ENCODE measurements at places on chromosomes 16 and 17.

DNA sequence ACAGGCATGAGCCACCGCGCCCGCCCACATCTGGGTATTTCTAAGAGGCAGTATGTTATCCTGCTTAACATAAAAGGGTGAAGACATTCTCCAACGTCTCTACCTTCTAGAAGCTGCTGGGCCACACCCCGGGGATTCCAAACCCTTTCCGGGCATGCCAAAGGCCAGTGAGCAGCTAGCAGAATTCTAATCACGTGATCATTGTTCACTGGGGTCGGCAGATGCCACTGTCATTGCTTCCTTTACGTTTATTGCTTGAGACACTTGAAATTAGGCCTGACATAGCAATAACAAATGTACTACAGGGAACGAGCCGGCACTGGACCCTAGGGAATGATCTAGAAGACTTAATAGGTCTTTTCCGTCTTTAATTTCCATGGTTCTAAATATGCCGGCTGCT is 141.2 kb upstream of the ZFHX3 start:
- DNase-seq: no peak

DNA sequence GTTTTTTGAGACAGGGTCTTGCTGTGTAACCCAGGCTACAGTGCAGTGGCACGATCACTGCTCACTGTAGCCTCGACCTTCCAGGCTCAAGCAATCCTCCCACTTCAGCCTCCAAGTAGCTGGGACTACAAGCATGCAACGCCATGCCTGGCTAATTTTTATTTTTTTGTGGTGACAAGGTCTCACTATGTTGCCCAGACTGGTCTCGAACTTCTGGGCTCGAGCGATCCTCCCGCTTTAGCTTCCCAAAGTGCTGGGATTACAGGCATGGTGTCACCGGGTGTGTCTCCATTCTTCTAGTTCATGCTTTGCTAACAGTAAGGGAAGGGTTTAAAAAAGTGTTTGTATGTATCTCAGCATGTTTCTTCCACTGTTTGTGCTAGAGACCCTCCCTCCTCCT is 101.8 kb downstream of the HIC1 start:
- no peak for DNase-seq

- no peak for DNase-seq
These were observed 64.7 kb downstream of the MRC2 start for GRCh38 chr17:62692159-62692651.

DNA sequence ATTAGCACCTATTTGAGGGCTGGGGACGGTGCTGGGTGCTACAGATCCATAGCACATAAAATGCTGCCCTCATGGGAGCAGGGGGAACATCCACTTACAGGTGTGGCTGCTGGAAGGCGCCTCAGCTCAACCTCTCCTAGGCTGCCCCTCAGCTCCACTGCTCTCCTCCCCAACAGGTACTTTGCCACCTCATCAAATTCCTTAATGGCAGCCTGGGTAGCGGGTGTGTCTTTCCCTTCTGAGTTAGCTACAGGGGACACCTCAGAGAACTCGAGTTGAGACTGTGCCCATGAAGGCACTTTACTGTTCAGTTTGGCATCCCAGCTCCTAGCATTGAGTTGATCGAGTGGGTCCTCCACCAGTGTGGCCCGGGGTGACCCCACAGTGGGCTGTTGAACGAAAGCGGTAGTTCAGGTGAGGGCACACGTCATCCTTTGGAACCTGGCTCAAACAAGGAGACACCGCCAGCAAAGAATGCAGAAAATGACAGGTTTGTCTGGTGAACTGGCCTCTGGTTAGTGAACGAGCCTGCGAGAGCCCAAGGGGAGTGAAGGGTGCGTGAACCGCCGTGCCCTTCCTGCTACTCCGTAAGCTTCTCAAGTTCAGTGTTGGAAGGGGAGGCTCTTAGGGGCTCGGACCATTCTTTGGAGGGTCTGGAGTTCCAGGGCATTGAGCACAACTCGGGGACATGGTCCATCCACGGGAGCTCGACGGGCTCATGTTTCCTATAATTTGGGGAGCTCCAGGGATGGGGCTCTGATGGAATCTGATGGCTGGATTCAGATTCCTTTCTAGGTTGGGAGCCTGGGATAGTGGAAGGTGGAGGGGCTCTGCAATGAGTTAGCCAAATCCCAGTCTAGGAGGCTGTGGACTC is 3.5 kb upstream of the CMIP start:
- DNase-seq: peak; percentile 52

GRCh38 chr16:25187491-25187795 is 29.3 kb upstream of the AQP8 start:
- DNase-seq: no peak

DNA sequence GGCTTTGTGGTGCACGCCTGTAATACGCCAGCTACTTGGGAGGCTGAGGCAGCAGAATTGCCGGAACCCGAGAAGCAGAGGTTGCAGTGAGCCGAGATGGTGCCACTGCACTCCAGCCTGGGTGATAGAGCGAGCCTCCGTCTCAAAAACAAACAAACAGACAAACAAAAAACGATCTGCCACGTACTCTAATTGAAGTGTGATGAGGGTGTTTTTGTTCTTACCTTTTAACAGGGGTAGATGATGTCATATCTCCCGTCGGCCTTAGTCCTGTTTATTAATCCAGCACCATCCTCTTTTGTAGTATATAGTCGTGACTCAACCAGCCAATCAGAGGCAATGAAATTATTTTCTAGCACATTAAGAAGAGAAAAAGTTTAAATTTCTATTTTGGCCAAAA is 58.5 kb downstream of the IQCK start:
- no peak for DNase-seq

- peak; percentile 72 for DNase-seq
These were observed 60.4 kb downstream of the SLFN11 start for GRCh38 chr17:35312790-35313711.

GRCh38 chr17:67779098-67779672 is 46.1 kb upstream of the BPTF start:
- peak; percentile 29 for DNase-seq

- no peak for DNase-seq
These were observed 3.5 kb downstream of the RSAD1 start for GRCh38 chr17:50482110-50482509.

DNA sequence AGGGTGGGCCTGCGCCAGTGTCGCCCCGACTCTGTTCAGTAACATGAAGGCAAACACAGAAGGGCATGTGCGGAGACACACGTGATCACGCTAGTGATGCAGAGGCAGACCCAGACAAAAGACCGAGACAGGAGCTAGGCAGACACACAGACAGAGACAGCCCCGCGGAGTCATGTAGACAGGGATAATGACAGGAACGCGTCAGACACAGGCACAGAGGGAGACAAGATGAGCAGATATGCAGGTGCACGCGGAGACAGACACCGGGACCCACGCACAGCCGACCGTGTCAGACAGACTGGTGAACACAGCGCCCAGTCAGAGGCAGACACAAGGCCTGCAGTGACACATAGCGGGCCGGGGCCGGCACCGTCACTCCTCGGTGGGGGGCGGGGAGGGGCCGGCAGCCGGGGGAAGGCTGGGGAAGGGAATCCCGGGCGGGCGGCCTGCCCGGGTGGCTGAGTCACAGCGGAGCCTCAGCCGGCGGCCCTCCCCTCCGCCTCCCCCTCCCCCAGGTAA is 7.4 kb downstream of the KDM6B start:
- DNase-seq: peak; percentile 94

GRCh38 chr16:24011237-24011636 is 175.5 kb downstream of the PRKCB start:
- no peak for DNase-seq

GRCh38 chr17:32349503-32349853 is 479 bp upstream of the ZNF207 start:
- DNase-seq: no peak

GRCh38 chr17:64177311-64178010 is 47.5 kb upstream of the ERN1 start:
- no peak for DNase-seq

GRCh38 chr17:43469145-43469544 is 14.6 kb upstream of the DHX8 start:
- DNase-seq: peak; percentile 95

GRCh38 chr16:56616608-56617211 is 8.3 kb downstream of the MT2A start:
- DNase-seq: no peak

GRCh38 chr16:8380311-8380710 is 210.0 kb downstream of the TMEM114 start:
- DNase-seq: no peak
